ENCODE measurements at places on chromosomes 11 and 22. TPM values are rescaled to one million over a fixed set of nuclear protein-coding genes. Genes with fewer than 3 reads are reported as not detected.

UQCR10 gene
- total RNA-seq, result 97.0 TPM

APOL4 gene
- total RNA-seq, result 0.24 TPM

TMEM9B gene
- total RNA-seq, result 36.3 TPM

RFPL2 gene
- total RNA-seq, result not detected

TRIM51 gene
- not detected for total RNA-seq

MED15 gene
- total RNA-seq, result 50.9 TPM

KRTAP5-10 gene
- total RNA-seq, result not detected

APLNR gene
- 0.65 TPM for total RNA-seq

NUP98 gene
- total RNA-seq, result 48.6 TPM

AMBRA1 gene
- 21.9 TPM for total RNA-seq

LARGE2 gene
- 0.24 TPM for total RNA-seq

PGA5 gene
- total RNA-seq, result not detected

RCOR2 gene
- total RNA-seq, result 6.9 TPM

TRIM48 gene
- not detected for total RNA-seq

CRYAB gene
- 9.3 TPM for total RNA-seq

OR51B5 gene
- not detected for total RNA-seq

PCF11 gene
- 12.9 TPM for total RNA-seq

SMIM35 gene
- total RNA-seq, result not detected

ART1 gene
- total RNA-seq, result not detected

TUBA8 gene
- total RNA-seq, result not detected

MFNG gene
- total RNA-seq, result not detected

SMC1B gene
- not detected for total RNA-seq

FOSL1 gene
- 26.8 TPM for total RNA-seq

HTR3B gene
- total RNA-seq, result not detected

OR10G6 gene
- total RNA-seq, result not detected

OR8K3 gene
- total RNA-seq, result not detected

All from epithelial cell of alveolus of lung (primary cell).